ENCODE measurements at places on chromosomes 13 and 19.
A peak's percentile ranks its signal among the peaks of the same experiment; 100 is the strongest.

DNA sequence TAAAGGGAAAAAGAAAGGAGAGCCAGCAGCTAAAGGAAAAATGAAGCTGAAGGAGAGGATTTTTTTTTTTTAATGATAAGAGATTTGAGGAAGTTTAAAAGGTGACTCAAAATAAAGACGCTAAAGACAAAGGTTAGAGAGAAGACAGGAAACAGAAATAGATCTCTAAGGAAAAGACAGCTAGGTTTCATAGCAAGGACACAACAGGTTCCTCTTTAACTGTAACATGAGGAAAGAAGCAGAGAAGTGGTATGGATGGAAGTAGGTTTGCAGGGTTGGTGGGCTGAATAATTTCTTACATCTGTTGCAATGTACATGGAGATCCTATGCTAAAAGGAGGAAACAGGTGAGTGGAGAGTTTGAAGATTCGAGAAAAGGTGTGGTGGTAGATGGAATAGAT is 107.5 kb downstream of the MYCBP2 start:
- no peak for DNase-seq

- DNase-seq: no peak
Measured at GRCh38 chr13:26236296-26236695, 14.2 kb upstream of the RNF6 start.

- no peak for DNase-seq
Measured at GRCh38 chr13:74695021-74695800, 561.0 kb upstream of the KLF12 start.

DNA sequence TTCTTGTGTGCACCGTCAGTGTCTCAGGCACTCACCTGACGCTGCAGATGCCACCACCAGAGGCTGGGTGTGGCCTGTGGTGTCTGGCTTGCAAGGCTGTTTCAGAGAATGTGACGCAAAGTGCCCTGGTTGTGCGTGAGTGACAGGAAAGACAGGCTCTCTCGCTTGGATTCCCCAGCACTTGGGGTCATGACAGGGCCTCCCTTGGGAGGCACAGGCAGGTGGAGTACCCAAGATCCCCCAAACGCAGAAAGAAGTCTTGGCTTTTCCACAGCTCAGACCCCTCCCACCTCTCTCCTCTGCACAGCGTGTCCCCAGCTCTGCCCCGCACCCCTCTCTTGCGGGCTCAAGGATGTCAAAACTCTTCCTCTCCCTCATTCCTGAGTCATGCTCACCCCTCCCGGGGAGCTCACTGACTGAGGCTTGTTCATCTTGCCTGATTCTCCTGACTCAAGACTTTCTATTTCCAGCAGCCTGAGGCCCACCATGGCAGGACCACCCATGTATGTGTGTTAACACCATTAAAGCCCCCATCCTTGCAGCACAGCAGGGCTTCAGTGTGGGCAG is 21.0 kb downstream of the DHX34 start:
- no peak for DNase-seq

DNA sequence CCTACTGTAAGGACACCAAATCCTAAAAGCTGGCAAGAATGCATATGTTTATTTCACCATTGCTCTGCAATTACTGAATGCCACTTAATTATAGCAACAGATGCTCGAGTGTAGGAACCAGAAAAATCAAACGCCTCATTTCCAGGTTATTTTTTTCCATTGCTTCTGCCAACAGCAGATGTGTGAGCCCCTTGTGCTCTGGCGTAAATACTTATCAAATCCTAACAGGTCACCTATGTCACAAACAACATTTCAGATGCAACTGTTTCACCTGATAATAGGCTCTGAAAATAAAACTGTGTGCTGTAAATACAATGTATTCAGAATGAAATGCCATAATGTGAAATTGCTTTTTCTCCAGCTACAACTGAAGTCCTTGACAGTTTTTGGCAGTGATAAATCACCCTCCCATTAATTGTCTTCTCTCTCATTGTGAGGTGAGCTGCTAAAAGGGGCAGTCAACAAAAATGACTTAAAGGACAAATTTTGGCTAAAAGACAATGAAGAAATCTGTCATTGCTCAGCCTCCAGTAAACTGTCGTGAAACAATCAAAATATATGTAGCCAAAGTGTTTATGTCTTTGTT is 344.0 kb downstream of the DACH1 start:
- DNase-seq: no peak

DNA sequence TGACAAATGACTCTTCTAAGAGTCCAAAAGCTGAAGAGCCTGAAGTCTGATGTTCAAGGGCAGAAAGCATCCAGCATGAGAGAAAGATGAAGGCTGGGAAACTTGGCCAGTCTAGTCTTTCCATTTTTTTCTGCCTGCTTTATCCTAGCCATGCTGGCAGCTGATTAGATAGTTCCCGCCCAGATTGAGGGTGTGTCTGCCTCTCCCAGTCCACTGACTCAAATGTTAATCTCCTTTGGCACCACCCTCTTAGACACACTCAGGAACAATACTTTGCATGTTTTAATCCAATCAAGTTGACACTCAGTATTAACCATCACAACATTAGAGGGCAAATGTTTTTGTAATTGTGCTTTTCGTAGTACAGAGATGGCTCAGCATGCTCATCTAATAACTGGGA is 267.5 kb upstream of the KLHL1 start:
- no peak for DNase-seq

GRCh38 chr19:13234518-13234917 is 84.3 kb downstream of the IER2 start:
- peak; percentile 44 for DNase-seq

- DNase-seq: no peak
Measured at GRCh38 chr13:46077265-46077664, 24.7 kb upstream of the ZC3H13 start.

GRCh38 chr13:29991343-29991742 is 140.9 kb upstream of the UBL3 start:
- DNase-seq: no peak

DNA sequence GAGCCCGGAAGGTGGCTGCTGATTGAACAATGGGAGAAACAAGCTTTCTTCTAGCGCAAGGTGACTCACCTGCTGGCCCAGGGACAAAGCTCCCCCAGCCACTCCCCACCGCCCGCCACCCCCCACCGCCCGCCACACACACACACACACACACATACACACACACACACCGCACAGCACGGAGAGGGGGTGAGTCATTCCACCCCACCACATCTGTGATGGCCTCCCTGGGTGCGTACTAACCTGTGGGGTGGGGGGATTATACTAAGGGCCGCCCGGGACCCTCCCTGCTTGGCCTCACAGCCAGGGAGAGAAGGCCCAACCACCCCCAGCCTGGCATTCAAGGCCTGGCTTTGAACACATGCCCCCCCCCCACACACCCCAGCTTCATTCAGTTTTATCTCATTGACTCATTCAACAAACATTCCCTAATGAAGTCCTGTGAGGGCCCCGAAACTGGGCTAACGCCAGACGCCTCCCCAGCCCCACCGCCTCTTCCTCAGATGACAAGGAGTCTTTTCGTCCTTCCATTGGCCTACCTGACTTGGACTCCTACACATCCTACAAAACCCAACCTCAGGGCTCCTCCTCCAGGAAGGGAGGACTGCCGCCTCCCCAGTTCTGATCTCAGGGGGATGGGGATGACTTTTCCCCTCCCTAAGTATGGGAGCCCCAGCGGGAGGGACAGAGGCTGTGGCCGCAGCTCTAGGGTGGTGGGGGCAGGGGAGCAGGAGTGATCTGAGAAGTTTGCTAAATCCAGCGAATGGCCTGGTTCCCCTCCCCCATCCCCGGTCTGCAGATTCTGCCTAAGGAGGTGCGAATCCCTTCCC is 5.8 kb upstream of the ONECUT3 start:
- DNase-seq: peak; percentile 14

DNA sequence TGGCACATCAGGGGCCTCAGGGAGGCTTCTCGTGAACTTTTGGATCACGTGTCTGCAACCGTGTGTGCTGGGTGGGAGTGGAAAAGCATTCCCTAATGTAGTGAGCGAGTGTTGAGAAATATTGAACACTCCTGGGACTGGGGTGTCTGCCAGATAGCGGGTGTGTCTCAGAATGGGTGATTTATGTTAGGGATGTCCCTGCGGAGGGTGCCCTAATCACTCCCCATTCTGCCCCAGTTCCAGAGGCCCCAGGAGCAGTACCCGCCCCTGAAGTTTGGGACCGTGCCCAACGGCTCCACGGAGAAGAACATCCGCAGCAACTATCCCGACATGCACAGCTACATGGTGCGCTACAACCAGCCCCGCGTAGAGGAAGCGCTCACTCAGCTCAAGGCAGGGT is 24.2 kb upstream of the GRWD1 start:
- DNase-seq: no peak

GRCh38 chr19:33407716-33408115 is 34.2 kb downstream of the CEBPG start:
- no peak for DNase-seq

DNA sequence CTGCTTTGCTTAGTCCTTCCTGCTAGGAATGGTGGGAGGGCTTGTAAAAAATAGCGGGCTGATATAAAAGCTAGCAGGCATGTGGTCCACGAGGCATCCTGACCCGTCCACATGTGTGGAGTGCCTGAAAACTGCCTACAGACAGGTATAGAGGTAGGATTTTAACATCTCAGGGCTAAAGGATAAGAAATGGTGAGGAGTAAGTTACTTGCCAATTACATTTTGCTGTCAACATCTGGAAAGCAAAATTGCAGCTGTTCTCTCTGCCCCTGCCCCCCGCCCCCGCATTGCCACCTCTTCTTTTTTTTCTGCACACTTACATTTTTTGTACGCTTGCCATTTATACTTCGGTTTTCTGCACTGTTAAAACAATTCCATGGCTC is 21.0 kb downstream of the NFIX start:
- DNase-seq: no peak

DNA sequence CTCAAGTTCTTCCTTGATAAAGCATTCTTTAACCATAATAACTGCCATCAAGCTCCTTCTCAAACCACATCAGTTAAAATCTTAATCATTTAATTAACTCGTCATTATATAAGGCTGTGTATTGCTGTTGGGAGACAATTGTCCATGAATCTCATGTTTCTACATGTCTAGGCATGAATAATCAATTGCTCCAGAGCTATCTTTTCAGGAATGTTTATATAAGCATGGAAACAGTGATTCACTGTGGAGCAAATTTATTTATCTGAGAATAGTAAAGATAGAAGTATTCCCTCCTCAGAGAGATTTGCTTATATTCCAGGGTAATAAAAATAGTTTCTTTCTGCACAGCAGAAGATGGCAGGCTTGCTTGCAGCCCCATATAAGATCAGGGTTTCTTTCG is 71.1 kb downstream of the CBY2 start:
- DNase-seq: no peak

GRCh38 chr13:92097337-92097903 is 699.0 kb downstream of the GPC5 start:
- no peak for DNase-seq

GRCh38 chr13:48829536-48829935 is 146.2 kb upstream of the FNDC3A start:
- no peak for DNase-seq

GRCh38 chr13:76474356-76474755 is 411.8 kb downstream of the KCTD12 start:
- DNase-seq: no peak

DNA sequence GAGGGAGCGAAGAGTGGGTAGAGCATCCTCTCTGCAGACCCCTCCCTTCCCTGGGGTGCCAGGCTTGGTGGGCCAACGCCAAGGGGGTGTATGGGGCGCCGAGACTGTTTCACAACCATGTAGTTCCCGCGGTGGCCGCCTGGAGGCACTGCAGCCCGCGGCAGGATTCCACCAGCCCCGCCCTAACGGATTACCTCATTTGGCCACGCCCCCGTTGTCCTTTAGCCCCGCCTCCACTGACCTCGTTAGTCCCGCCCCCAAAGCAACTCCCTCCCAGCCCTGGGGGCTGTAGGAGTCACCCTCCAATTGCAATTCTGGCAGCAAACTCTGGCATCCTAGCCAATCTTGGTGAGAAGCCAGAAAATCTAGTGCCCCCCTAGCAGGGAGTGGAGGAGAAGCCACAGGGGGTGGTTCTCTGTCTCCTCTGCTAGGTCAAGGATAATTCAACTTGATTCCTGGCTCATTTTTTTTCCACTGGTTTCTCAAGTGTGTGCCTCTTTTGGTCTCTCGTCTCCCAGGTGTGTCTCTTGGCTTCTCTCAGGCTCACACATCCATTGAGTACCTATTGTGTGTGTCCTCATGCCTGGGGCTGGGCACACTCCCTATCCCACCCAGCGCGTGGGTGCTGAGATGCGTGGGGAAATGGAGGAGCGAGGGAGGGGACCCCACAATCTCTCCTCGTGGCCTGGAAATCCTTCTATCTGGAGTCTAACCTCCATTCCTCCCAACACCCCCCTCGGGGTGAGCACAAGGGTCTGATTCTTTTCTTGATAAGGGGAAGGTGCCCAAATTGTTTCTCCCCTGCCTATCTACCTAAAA is 2.0 kb downstream of the OLFM2 start:
- DNase-seq: peak; percentile 81

DNA sequence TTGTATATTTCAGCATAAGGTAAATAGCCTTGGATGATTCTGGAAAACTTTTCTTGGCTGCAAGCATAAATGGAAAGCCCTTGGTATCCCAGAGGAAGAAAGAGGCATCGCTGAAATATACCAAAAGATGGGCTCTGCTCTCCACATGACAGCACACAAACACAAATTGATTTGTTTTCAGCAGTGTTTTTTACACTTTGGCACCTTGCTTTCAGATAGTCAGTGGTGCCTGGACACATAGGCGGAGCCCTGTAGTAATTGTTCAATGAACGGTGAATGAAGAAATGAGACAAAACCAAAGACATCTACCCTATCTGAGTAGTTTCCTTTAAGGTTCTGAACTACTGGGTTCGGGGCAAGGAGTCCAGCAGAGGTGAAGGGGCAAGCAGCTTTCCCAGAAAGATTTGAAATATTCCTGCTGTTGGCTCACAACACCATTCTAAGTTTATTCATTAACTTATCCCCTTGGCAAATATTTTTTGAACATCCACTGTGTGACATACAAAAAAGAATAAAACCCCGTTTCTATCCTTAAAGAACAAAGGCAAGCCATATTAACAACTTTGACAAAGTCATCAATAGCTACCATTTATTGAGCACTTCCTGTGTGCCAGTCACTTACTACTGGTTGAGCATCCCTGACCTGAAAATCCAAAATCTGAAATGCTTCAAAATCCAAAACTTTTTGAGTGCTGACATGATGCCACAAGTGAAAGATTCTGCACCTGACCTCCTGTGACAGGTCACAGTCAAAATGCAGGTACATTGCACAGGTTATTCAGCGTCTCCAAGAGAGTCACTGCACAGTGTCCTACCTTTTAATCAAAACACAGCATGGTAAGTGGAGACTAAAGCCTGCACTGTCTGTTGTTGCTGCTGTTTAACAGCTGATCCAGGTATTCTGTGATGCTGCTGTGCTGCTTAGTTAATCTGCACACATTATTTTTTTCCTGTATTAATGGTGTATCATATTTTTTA is 238.1 kb downstream of the DCLK1 start:
- no peak for DNase-seq

DNA sequence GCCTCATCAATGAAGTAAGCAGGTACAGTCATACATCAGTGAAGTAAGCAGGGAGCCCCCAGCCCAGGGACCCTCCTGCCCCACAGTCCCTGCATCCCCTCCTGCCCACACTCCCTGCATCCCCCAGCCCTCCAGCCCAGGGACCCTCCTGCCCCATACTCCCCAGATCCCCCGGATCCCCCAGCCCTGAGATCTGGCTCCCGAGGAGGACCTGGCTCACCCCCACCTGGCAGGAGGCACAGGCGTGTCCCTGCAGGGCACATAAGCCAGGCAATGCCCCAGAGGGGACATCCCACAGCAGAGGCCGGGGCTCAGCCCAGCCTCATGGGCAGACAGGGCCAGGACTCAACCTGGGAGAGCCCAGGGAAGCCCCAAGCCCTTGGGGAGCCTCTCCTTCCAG is 53.6 kb upstream of the TPM4 start:
- no peak for DNase-seq

- DNase-seq: no peak
Measured at GRCh38 chr13:20686863-20687579, 16.5 kb upstream of the IL17D start.
